ENCODE measurements at places on chromosomes 5 and 9.

- peaks cover 28% of the 10 kb centered on the region for H3K27me3 ChIP-seq
- no peak overlapping the region for H3K27ac ChIP-seq
- no peak overlapping the region for H3K4me3 ChIP-seq
- H3K4me1 ChIP-seq: no peaks in the 10 kb centered on the region
- DNase-seq: no peak
These were observed 18.3 kb upstream of the FUBP3 start for GRCh38 chr9:130561056-130561455.

GRCh38 chr5:4099386-4099785 lies 503.8 kb downstream of the IRX1 start:
- H3K4me1 ChIP-seq: no peaks in the 10 kb centered on the region
- no peak for DNase-seq
- no peaks in the 10 kb centered on the region for H3K36me3 ChIP-seq
- H3K4me3 ChIP-seq: no peak overlapping the region
- no peaks in the 10 kb centered on the region for H3K27me3 ChIP-seq

GRCh38 chr5:141756196-141756595 lies 74.2 kb upstream of the ARAP3 start:
- no peak overlapping the region for H3K4me3 ChIP-seq
- no peaks in the 10 kb centered on the region for H3K36me3 ChIP-seq
- H3K4me1 ChIP-seq: no peaks in the 10 kb centered on the region
- peaks cover 88% of the 10 kb centered on the region for H3K27me3 ChIP-seq

GRCh38 chr9:33867747-33868439 lies 50.9 kb downstream of the UBE2R2 start:
- no peak overlapping the region for H3K27ac ChIP-seq
- no peaks in the 10 kb centered on the region for H3K27me3 ChIP-seq
- H3K36me3 ChIP-seq: peaks cover 5% of the 10 kb centered on the region
- no peak for DNase-seq

GRCh38 chr5:18972177-18972576 lies 1015.8 kb downstream of the CDH18 start:
- DNase-seq: no peak
- no peak overlapping the region for H3K27ac ChIP-seq
- H3K27me3 ChIP-seq: no peaks in the 10 kb centered on the region

DNA sequence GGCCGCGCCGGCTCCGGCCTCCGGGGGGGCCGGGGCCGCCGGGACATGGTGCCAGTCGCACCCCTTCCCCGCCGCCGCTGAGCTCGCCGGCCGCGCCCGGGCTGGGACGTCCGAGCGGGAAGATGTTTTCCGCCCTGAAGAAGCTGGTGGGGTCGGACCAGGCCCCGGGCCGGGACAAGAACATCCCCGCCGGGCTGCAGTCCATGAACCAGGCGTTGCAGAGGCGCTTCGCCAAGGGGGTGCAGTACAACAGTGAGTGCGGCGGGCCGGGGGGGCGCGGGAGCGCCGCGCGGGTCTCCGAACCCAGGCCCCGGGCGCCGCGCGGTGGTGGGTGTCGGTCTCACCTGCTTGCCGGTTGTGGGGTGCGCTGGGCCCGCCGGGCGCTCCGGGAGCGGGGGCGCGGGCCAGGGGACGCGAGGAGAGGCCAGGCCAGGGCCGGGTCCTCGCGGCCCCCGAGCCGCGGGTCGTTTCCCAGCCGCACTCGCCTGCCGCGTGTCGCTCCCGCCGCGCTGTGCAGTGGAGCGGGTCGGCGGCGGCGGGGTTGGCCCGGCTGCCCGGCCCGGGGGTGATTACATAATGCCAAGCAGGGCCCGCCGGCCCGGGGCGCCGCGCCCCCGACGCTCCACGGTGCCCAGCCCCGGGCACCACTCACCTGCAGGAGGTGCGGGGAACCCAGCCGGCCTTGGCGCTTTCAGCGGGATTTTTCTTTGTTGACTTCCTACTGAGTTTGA lies 492 bp downstream of the RABL6 start:
- peak; percentile 60 for DNase-seq
- peak overlapping the region; percentile 75 for H3K4me3 ChIP-seq
- H3K36me3 ChIP-seq: peaks cover 24% of the 10 kb centered on the region
- no peaks in the 10 kb centered on the region for H3K27me3 ChIP-seq
- peaks cover 60% of the 10 kb centered on the region for H3K4me1 ChIP-seq

- DNase-seq: no peak
- no peak overlapping the region for H3K4me3 ChIP-seq
- H3K27me3 ChIP-seq: no peaks in the 10 kb centered on the region
- no peaks in the 10 kb centered on the region for H3K36me3 ChIP-seq
These were observed 1032.0 kb upstream of the DMAC1 start for GRCh38 chr9:8831568-8831967.

GRCh38 chr9:110426052-110426709 lies 88.5 kb upstream of the TXNDC8 start:
- DNase-seq: no peak
- no peaks in the 10 kb centered on the region for H3K4me1 ChIP-seq
- H3K4me3 ChIP-seq: no peak overlapping the region

GRCh38 chr5:39624890-39625289 lies 200.1 kb upstream of the DAB2 start:
- no peaks in the 10 kb centered on the region for H3K4me1 ChIP-seq
- H3K27me3 ChIP-seq: peaks cover 5% of the 10 kb centered on the region
- no peak for DNase-seq
- H3K27ac ChIP-seq: no peak overlapping the region
- no peak overlapping the region for H3K4me3 ChIP-seq

- no peak overlapping the region for H3K4me3 ChIP-seq
- peak; percentile 21 for DNase-seq
- no peaks in the 10 kb centered on the region for H3K36me3 ChIP-seq
- H3K27me3 ChIP-seq: peaks cover 51% of the 10 kb centered on the region
These were observed 11.4 kb upstream of the ANKRD33B start for GRCh38 chr5:10552183-10553143.

GRCh38 chr5:21802869-21803490 lies 1050.2 kb downstream of the CDH12 start:
- no peak overlapping the region for H3K4me3 ChIP-seq
- H3K27me3 ChIP-seq: no peaks in the 10 kb centered on the region
- H3K27ac ChIP-seq: no peak overlapping the region
- no peaks in the 10 kb centered on the region for H3K36me3 ChIP-seq
- H3K4me1 ChIP-seq: no peaks in the 10 kb centered on the region
- DNase-seq: no peak

DNA sequence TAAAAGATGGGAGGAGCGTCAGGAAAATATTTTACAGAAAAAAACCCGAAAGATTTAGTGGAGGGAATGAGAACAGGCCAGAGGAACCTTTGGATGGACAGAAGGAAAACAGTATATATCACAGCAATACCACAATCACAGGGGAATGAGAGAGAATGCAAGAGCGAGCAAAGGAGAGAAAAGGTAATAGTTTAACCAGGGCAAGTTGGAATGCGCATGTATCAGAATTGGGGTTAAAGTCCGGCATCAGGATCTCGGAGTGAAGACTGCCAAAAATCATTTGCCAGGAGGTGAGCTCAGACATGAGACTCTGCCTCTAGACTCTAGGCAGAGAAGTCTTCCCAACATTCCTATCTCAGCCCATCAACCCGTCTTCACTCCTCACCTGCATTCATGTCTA lies 36.8 kb downstream of the PCDHGC5 start:
- peaks cover 9% of the 10 kb centered on the region for H3K4me1 ChIP-seq
- no peak overlapping the region for H3K27ac ChIP-seq
- DNase-seq: no peak
- no peak overlapping the region for H3K4me3 ChIP-seq
- H3K27me3 ChIP-seq: no peaks in the 10 kb centered on the region

GRCh38 chr9:35891646-35892045 lies 14.4 kb upstream of the HRCT1 start:
- H3K36me3 ChIP-seq: no peaks in the 10 kb centered on the region
- H3K27ac ChIP-seq: no peak overlapping the region
- H3K27me3 ChIP-seq: peaks cover 49% of the 10 kb centered on the region
- H3K4me1 ChIP-seq: no peaks in the 10 kb centered on the region
- DNase-seq: no peak

DNA sequence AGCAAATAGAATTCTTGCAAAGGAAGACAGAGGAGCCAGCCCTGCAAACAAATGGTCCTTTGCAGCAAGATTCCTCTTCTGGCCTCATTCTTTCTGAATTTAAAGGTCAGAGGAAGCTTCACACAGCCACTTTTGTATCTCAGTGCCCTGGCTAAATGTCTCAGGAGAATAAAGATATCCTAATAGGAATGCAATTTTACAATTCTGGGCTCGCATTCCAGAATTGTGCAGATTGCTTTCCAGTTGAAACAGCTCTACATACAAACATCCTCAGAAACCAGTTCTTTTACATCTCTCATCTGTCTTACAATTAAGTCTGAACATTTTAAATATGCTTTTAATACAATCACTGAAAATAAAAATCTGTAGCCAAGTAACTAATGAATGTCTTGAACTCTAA lies 14.6 kb upstream of the ACOT12 start:
- H3K4me3 ChIP-seq: no peak overlapping the region
- DNase-seq: no peak
- no peak overlapping the region for H3K27ac ChIP-seq
- no peaks in the 10 kb centered on the region for H3K27me3 ChIP-seq

All from activated naive CD4-positive, alpha-beta T cell treated with anti-CD3 and anti-CD28 coated beads, Interleukin-2, amount 10 ng/mL, durations not matched to agents 7 days and 5 days (primary cell).